ENCODE measurements at places on chromosomes 6 and 20.
A peak's percentile ranks its signal among the peaks of the same experiment; 100 is the strongest.

GRCh38 chr6:11525468-11526155, 11.9 kb upstream of the TMEM170B start:
- no peak for DNase-seq

DNA sequence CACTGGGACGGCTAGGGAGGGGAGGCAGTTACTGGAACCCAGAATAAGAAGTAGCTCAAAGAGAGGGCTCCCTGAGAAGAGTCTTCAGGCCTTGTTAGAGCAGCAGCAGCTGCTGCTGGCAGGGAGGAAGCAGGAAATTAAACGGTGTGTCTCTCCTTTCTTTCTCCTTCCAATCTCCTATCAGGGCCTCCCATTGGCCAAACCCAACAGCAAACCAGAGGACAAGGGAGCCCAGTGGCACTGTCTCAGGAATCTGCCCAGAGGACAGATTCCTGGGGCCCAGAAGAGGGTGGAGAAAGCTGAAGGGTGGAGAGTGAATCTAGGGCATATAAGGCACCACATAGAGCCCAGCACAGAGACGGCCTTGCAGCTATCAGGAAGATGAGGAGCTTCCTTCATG, 10.2 kb downstream of the BTN3A1 start:
- no peak for DNase-seq

- DNase-seq: no peak
Measured at GRCh38 chr6:170433163-170434116, 119.7 kb downstream of the PSMB1 start.

- DNase-seq: no peak
Measured at GRCh38 chr6:54014440-54014839, 96.8 kb upstream of the MLIP start.

DNA sequence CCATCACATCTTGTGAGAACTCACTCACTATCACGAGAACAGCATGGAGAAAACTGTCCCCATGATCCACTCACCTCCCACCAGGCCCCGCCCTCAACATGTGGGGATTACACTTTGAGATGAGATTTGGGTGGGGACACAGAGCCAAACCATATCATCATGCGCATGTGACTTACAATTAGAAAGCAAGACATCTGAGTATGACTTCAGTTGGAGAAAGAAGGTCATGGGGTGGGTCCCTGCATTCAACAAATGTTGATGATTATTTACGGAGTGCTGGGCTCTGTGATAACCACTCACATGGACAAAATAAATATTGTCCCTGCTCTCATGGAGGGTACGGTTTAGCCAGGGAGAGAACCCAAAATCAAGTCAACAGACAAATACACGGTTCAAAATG, 37.9 kb downstream of the VSTM2L start:
- no peak for DNase-seq

DNA sequence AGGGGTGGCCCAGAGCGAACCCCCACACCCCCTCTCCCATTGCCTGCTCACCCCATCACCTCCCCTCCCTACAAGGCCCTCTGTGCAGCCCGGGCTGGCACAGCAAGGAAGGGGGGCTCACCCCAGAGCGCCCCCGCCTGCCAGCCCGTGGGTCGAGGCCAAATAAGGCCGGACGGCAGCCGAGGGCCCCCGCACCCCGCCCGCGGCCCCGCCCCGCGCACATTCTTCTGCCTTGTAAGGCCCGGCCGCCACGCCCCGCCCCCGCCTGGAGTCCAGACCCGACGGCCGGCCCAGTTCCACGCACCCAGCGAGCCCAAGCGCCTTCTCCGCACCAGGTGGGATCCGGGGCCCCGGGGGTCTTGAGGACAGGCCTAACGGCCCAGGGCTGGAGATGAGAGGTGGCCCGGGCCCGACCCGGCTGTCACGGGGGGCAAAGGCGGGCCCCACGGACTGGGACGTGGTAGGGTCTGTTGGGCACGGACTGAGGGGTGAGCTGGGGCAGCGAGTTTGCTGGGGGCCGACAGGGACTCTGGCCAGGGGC, at the start of gene MYL9:
Gene MYL9 (plus strand): TSS at position 293 of the 541 bp plus-strand sequence. CDS start 3,366 bp downstream, outside the sequence.
- no peak for DNase-seq

DNA sequence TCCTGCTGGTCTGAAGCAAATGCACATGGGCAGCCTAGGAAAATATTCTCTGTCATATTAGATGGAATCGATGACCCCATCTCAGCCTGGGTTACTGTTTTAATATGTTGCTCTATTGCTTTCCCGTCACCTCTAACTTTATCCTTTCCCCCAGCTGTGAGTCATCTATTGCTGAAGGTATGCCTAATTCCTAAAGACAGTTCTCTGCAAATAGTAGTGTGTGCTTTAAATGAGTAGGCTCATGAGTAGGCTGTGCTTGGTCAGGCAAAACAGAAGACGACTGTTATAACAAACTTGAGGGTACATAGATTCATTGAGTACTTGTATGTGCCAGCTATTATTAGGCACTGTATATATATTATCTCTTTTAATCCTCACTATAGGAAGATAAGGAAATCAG, 47.2 kb downstream of the CTNNBL1 start:
- DNase-seq: no peak

- DNase-seq: no peak
Measured at GRCh38 chr6:87171938-87172633, 16.7 kb downstream of the ZNF292 start.

DNA sequence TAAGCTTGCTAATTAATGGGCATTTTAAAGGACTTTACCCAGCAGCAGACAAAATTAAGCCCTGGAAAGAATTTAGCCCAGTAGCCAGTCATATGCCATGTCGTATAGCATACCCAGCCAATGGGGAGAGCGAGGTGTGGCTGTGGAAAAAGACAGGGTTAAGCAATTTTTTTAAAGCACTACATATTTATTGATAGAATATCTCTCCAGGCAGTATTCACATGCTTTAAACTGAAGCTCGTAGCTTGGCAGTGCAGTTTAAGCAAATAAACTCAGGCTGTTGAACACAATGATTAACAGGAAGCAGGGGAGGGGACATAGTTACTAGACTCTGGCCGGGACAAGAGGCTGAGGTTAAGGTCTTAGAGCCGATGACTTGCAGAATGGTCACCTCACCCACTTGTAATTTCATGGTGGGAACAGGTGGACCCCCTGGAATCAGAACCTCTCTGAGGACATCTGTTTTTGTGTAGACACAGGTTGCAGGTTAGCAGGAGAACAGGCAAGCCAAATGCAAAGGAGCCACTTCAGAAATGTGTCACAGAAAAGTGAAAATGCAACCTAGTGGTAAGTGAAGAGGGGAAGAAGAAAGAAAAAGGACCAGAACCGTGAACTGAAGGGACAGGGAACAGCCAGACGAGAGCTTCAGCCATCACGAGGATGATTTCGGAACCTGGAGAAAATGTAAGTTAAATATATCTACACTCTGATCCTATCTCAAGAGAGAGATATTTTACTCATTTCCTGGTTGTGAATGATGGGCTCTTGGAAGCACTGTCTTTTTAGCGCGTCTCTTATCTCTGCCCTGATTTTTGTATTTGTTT, 7.2 kb downstream of the GCNT2 start:
- DNase-seq: no peak

DNA sequence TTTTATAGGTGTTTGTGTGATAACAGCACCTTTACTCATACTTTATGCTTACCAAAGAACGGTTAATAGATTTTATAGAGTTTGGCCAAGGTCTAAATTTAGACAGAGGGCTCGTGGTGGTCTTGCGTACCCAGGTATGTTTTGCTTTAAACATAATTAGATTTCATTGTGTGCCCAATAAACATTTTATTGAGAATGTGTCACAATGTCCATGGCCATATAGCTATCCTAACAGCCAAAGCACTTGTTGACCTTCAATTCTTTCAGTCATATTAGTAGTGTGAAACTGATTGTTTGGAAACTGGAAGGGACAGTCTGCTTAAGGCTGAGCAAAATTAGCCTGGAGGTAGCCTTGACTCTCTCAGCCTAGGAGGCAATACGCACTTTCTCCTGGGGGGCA, 48.3 kb upstream of the HDGFL1 start:
- DNase-seq: no peak

DNA sequence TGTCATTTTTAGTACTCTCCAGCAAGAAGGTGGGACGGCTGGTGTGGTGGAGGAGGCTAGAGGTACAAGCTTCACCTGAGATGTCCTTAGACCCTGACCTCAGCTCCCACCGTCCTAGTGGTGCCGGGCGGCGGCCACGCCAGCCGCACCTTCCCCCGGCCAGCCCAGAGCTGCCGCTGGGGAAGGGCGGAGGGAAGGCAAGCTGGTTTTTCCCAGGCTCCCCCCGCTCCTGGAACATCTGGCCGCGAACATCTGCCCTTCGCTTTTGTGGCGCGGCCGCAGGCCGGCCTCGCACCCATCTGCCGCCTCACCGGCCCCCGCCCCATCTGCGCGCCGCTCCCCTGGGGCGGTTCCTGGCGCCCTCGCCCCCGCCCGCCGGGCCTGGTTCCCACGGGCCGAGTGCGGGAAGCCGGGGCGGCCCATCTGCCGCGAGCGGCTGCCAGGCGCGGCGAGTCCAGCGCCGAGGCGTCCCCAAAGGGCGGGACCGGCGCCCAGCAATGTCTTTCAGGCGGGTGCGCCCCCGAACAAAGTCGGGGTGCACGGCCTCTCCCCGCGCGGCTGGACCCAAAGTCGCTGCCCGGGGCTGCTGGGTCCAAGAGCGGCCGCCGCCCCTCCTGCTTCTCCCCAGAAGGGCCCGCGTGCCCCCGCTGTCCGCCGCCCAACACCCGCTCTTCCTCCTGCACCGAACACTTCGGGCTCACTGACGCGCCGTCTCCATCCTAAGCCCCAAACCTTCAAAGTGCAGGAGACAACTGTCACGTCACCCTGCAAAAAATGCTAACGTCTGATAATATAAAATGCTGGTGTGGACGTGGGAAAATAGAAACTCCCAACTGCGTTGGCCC, 17.3 kb upstream of the ID1 start:
- DNase-seq: no peak

- peak; percentile 79 for DNase-seq
Measured at GRCh38 chr20:1816384-1817381, 78.5 kb upstream of the SIRPA start.

DNA sequence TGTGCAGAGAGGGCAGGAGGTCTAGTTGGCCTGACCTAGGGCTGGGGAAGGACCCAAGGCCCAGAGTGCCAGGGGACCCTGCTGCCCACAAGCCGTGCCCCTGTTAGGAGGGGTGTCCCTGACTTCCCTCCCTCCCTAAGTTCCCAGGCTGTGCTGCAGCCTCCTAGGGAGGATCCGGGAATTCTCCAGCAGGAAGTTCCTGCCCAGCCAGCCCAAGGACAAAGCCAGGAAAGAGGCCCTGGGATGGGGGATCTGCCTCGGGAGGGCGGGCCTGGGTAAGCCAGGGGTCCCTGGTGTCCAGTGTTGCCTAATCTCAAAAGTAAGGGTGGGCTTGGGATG, 9.3 kb upstream of the BAK1 start:
- DNase-seq: no peak

- no peak for DNase-seq
Measured at GRCh38 chr20:38256966-38257365, 3.6 kb downstream of the KIAA1755 start.

- no peak for DNase-seq
Measured at GRCh38 chr6:15285682-15286294, 39.9 kb downstream of the JARID2 start.

DNA sequence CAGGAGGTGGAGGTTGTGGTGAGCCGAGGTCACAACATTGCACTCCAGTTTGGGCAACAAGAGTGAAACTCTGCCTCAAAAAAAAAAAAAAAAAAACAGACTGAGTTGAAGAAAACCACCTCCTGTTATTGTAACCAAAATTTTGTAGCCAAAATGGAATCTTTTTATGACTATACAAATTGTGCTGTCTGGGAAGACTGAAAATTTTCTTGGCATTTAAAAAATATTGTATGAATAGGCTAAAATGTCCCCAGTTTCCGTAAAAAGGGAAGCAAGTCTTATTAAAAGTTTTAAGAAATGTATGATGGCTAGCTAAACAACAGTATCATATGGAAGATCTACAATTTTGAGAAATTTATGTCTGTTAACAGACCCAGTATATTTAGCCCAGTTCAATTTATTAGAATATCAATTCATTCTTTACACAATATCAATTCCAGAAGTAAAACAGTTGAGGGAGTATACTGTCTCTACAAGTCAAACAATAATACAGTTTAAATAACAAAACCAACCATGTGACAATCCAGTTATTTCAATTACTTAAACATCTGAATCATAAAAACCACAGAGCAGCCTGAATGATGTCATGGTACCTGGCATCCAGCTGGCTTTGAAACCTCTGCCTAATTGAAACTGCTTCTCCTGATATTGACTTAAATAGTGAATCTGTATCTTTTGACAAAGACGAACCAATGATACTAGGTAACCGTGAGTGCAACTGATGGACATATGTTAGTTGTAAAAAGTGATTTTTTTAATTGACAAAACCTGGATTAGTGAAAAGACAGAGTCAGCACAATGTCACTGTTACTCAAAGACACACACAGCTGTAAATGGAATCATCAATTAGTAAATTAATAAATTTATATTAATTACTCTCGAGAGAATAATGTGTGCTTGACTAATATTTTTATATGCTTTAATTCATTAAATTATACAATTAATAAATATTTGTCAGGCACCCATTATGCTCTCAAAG, 166.6 kb upstream of the MARCKS start:
- no peak for DNase-seq

- no peak for DNase-seq
Measured at GRCh38 chr6:100289285-100289684, 175.4 kb downstream of the SIM1 start.

All from posterior cingulate gyrus (tissue), 11 donors.